ENCODE measurements at places on chromosomes 6 and 20.
A peak's percentile ranks its signal among the peaks of the same experiment; 100 is the strongest.

GRCh38 chr6:143885116-143885515 is 20.8 kb downstream of the ZC2HC1B start:
- DNase-seq: no peak

DNA sequence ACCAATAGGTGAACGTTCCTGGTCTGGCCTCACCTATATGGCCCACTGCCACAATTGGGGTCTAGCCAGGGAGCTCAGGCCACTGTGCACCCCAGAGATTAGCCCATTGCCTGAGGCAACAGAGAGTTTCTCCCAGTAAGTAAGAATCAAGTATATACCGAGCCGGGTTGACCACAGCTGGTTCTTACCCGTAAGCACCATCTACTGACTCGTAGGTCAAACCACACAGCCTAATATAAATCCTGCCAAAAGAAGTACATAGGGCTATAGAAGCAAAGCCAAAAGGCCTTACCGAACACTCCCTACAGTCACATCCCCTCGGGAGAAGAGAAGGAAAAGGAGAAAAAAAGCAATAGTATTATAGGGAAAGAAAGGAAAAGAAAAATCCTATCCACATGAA is 463.6 kb upstream of the GJE1 start:
- DNase-seq: no peak

DNA sequence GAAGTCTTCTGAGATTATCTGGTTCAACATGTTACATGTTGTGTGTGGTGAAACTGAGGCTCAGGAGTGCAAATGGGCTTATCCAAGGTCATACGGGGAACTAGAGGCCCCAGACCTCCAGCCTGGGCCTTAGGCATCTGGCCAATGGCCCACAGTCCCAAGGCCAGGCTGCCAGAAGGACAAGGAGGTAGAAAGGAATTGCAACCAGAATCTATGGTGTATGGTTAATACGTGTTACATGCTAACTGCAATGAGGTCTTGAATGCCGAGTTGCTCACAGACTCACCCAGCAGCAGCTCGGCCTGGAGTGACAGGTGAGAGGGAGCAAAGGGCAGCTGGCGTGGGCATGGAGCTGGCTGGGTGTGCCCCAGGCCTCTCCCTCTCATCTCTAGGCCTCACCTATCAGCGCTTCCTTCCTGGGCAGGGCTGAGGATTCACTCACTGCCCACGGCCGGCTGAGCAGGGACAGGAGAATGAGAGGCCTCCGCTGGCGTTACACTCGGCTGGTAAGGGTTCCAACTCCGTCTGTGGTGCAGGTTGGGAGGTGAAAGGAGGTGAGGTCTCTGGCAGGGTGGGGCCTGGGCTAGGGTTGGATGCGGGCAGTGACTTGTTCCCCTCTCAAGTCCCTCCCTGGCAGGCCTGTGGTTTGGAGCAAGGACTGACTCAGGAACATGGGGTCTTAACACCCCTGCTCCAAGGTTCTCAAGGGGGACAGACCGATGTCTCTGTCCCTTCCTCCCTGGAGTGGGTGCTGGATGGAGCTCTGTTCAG is at the start of gene TLDC2:
TSS of gene TLDC2 (plus strand) at position 437 of the 771 bp plus-strand sequence. CDS start at position 474, 37 bp downstream.
- no peak for DNase-seq

- DNase-seq: no peak
Observed at GRCh38 chr6:43445576-43445975, 9.8 kb downstream of the DLK2 start.

- DNase-seq: no peak
Observed at GRCh38 chr20:25382704-25383370, 7.8 kb downstream of the ABHD12 start.

GRCh38 chr6:12026120-12026519 is 14.0 kb downstream of the HIVEP1 start:
- DNase-seq: no peak

- peak; percentile 41 for DNase-seq
Observed at GRCh38 chr6:137044366-137045221, at the start of gene IL20RA. Gene IL20RA, minus strand, starts transcription at chr6:137044965. Its CDS starts 237 bp downstream, at chr6:137044728.

DNA sequence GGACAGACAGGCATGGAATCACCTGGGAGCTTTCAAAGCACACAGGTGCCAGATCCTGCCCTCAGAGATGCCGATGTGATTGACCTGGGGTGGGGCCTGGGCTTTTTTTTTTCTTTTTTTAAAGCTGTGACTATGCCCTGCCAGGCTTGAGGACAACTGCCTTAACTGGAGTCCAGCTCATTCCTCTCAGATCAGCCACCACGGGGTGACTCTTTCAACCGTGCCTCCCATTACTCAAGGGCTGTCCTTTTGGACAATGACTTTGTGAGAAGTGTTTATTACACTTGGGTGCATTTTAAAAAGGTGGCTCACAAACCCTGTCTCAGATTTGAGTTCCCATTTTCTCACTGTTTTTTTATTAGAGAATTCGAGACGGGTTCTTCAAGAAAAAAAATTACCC is 57.1 kb upstream of the RALY start:
- no peak for DNase-seq

GRCh38 chr6:166420351-166420750 is 37.6 kb upstream of the MPC1 start:
- no peak for DNase-seq

- no peak for DNase-seq
Observed at GRCh38 chr20:47093320-47093966, 198.8 kb downstream of the EYA2 start.

DNA sequence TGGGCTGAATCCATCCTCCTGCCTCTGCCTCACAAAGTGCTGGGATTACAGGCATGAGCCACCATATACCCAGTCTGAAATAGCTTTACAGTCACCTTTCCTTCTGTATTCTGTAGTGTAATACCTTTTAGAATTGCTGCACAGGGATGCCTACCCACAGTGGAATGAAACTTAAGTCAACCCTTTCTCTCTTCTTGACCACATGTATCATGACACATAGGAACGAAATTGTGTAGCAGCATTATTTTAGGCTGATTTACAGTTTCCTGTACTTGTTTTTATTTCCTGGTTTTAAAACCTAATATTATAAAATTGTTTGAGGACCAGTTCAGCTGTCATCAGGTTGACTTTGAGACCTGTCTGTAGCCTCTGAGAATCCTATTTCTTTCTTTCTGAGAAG is 297.8 kb downstream of the ZFAND3 start:
- DNase-seq: no peak

DNA sequence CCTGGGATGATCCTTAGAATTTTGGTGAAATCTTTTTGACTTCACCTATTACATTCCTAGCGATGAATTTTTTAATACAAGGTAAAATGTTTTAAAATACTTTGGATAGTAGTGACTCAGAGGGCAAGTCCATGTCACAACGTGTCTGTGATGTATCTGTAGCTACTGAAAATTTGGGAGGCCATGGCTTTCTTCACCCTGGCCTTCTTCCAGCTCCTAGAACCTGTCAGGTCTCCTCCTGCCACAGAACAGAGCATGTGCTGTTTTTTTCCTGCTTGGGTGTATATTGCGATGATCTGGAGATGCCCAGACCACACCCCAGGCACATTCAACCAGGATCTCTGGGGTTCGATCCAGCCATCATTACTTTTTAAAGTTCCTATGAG is 194.4 kb downstream of the BTBD3 start:
- no peak for DNase-seq

DNA sequence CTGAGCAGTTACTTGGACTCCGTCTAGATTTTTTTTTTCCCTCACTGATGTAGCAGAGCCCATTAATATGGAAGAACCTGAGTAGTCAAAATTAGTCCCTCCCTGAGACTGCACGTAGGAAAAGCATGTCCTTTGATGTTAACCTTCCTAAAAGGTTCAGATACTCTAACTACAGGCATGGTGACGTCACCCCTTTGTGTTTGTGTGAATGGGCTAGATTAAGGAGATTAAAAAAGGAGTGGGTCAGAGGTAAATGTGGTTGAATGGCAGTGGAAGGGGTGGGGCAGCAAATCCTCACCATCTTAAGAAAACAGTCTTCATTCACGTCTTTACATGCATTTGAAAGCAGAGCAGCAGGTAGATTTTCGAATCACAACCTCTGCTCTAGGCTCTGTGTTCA is 521.1 kb downstream of the TFAP2B start:
- DNase-seq: no peak

- no peak for DNase-seq
Observed at GRCh38 chr20:25035921-25036320, 22.0 kb downstream of the ACSS1 start.

DNA sequence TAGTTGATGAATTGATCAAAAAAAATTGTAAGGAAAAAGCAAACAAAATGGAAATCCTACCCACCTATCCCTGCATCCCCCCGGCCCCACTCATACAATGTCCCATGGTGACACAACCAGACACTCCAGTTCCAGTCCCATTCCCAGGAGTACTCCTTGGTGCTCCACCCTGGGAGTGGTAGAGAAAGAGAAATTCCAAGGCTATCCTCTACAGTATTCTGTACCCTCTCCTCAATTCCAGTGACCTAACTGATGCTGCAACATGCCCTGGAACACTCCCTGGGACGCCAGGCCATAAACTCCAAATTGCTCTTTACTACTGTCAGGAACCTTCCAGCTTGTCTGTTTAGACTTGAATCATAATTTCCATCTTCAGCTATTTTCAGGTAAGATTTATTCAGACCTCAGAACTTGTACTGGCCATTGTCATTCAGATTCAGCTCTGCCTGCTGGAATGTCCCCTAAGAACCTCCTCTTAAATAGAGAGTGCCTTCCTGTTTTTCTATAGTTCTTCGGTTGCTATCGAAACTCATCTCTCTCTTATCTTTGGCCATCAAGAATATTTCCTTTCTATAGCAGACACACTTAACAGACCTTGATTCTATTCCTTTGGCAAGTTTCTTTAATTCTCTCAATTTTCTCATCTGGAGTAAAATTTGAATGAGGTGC is 8.7 kb downstream of the GPX6 start:
- no peak for DNase-seq

DNA sequence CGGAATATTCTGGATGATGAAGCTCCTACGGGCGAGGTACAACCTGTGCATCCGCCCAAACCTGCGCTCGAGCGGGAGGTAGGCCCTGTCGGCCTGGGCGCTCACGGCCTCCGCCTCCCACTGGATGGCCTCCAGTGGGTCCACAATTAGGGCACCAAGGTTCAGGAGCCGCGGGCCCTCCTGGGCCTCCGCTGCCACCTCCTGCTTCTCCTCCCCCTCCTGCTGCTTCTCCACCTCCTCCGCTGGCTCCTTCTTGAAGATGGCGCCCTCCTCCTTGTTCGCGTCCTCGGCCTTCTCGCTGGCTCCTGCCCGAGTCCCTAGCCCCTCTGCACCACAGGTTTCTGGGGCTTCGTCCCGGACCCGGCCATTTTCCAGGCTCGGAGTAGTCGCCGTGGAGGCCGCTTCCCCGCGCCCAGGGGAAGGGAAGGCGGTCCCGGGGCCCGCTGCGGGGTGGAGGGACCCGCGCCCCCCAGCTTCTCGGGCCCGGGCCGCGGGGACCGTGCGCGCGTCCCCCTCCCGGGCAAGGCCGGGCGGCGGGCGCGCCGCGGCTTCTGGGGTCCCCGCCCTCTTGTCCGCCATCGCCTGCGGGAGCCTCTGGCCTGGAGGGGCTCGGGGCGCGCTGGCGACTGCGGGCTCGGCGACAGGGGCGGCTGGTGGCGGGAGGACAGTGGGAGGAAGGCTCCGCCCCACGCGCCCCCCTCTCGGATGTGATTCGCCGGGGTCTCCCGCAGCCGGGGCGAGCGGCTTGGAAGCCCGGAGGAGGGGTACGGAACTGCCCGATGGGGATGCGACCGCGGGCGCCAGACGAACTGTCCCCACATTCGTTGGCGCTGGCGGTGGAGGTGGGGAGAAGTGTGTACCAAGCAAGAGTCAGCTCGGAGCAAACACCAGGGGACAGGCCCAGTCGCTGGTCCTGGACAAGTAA is 17.6 kb downstream of the PLAGL2 start:
- DNase-seq: peak; percentile 35

- DNase-seq: no peak
Observed at GRCh38 chr6:128403618-128404444, 116.6 kb downstream of the PTPRK start.

- DNase-seq: no peak
Observed at GRCh38 chr6:42864602-42865001, 14.8 kb upstream of the RPL7L1 start.

- DNase-seq: no peak
Observed at GRCh38 chr20:12883507-12883885, 125.3 kb upstream of the SPTLC3 start.

GRCh38 chr6:37691904-37692806 is 5.5 kb downstream of the MDGA1 start:
- peak; percentile 89 for DNase-seq

- no peak for DNase-seq
Observed at GRCh38 chr6:56690519-56691285, 48.0 kb upstream of the DST start.

- DNase-seq: peak; percentile 27
Observed at GRCh38 chr6:134176264-134176975, 124.0 kb upstream of the SLC2A12 start.

DNA sequence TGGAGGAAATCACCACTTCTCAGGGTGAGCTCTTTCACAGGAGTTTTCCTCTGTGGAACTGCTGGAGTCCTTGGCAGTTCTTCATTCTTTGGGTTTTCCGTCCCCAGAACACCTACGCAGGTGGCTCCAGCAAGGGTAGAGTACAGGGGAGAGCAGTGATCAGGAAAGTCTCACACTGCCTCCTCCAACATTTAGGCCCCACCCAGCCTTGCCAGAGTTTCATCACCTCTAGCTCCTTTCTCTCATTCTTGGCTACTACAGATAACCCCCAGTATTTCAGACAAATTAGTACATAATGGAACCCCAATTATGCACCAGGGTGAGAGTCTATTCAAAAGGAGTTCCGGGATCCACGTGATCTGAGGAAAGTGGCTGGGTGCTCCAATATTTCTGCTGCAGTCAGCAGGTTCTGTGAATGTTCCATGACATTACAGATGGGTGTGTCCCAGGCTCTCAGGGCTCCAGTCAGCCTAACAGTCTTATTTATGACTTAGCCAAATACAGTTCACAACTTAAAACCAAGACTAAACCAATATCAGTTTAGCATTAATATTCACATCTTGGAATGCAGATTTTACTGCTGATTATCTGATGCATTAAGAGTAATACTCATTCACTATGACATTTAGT is 44.6 kb downstream of the GPR63 start:
- DNase-seq: no peak

DNA sequence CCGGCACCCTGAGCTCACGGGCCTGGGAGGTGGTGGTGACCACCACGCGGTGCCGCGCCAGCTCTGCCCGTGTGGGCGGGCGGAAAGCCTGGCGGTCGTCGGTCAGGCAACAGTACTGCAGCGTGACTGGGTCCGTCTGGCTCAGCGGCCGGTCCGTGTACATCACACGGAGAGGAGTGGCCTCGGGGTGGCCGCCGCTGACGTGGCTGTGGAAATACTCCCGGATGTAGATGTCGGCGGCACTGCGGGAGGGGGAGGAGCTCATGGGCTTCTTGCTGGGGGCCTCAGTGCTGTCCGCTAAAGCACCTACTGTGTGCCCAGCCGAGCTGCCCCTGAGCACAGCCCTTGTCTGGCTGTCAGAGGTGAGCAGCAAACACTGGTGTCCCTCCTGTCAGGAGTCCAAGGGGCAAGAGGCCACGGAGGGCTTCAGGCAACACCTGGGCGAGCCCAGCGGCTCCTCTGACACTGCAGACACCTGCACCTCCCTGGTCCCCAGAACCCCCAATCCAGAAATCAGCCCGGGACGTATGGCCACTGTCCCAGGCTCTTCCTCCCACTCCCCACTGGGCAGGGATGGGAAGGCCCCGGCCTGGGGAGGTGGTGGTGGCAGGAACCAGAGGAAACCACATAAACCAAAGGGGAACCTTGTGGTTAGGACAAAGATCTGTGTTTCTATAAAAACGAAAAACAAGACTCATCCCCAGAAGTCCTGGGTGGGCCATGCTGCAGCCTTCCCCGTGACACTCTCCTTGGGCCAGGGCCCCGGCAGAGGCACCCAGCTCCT is 6.5 kb downstream of the HELZ2 start:
- no peak for DNase-seq

Data from memory B cell (primary cell).